ENCODE measurements at places on chromosomes 11 and 22.

DNA sequence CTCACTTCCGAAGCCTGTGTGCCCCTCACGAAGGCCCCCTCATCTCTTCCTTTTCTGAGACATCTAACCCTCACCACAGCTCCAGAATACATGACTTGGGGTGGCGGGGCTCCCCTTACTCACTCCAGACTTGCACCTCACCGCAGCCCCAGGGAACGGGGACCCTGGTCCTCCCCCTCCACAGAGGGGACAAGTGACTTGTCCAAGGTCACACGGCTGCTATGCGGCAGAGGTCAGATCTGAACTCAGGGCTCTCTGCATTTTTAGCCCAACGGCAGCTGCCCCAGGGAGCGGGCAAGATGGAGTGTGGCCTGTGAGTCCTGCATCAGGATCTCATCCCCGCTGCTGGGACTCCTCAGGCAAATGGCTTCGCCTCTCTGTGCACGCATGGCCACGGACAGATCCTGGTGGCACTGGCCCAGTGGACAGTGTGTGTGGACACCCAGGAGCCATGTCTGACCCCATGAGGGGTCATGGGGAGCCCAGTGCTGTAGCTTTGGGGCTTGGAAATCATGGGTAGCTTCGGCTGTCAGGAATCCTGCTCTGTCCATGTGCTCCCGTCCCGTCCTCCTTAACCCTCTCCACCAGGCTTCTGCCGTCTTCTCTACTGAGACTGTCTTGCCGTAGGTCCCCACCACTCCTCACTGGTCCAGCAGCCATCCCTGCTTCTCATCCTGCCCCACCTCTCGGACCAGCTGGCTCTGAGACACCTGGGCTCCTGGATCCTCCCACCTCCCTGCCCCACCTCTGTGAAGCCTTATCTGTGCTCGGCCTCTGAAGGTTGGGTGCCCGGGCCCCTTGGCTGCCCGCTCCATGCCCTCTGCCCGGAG is 48.0 kb upstream of the CARS1 start:
- DNase-seq: no peak

GRCh38 chr22:46830841-46831240 is 68.4 kb downstream of the TBC1D22A start:
- DNase-seq: no peak

DNA sequence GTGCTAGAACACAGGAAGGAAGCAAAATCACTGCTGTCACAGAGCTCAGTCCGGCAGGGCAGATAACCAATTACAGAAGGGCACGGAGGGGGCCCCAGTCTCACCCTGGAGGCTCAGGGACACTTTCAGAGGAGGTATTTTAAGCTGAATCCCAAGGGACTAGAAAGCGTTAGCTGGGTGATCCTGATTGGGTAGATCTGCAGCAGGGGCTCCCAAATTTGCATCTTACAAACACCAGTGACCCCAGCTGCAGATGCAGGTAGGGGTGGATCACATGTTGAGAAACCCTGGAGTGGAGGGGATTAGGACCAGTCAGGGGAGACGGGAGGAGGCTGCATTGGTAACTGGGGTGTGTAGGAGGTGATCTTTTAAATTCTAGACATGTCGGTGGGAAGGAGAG is 91.4 kb downstream of the CSNK2A3 start:
- DNase-seq: no peak

- DNase-seq: no peak
Observed at GRCh38 chr11:8213376-8213775, 44.6 kb upstream of the RIC3 start.

- no peak for DNase-seq
Observed at GRCh38 chr11:1501421-1502167, 15.0 kb upstream of the MOB2 start.

- DNase-seq: no peak
Observed at GRCh38 chr11:78651923-78652842, 77.5 kb upstream of the NARS2 start.

DNA sequence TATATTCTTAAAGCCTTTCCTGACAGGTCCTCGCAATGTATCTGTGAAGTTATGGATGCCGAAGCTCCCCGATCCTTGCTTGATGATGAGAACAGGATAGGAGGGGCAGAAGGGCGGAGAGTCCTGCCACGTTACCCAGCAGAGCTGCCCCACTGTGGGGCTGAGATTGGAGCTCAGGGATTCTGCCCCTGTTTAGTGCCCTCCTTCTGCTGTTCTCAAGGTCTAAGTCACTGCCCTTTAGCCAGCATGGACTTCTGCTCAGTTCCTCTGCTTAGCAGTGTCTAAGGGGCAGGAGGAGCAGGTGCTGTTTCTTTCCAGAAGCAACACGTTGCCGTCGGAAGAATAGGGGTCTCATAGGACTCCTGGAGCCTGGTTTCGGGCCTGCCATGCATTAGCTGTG is 164.2 kb upstream of the B3GAT1 start:
- no peak for DNase-seq

DNA sequence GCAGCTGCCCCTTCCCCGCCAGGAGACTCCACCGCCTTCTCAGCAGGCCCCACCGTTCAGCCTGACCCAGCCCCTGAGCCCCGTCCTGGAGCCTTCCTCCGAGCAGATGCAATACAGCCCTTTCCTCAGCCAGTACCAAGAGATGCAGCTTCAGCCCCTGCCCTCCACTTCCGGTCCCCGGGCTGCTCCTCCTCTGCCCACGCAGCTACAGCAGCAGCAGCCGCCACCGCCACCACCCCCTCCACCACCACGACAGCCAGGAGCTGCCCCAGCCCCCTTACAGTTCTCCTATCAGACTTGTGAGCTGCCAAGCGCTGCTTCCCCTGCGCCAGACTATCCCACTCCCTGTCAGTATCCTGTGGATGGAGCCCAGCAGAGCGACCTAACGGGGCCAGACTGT is 42.6 kb downstream of the PPP2R1B start:
- DNase-seq: no peak

DNA sequence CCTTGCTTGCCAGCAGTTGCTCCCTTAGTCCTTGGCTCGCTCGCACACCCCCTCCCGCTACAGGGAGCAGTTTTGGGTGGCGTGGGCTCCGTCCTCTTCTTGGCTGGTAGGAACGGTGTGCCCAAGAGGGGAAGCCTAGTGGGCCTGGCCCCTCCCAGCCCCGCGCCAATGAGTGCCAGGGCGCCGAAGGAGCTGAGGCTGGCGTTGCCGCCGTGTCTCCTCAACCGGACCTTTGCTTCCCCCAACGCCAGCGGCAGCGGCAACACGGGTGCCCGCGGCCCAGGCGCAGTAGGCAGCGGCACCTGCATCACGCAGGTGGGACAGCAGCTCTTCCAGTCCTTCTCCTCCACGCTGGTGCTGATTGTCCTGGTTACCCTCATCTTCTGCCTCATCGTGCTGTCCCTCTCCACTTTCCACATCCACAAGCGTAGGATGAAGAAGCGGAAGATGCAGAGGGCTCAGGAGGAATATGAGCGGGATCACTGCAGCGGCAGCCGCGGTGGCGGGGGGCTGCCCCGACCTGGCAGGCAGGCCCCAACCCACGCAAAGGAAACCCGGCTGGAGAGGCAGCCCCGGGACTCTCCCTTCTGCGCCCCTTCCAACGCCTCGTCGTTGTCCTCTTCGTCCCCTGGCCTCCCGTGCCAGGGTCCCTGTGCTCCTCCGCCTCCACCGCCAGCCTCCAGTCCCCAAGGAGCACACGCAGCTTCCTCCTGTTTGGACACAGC is 1.6 kb downstream of the C11orf87 start:
- DNase-seq: no peak

GRCh38 chr11:60924906-60925853 is 920 bp downstream of the TMEM132A start:
- no peak for DNase-seq

DNA sequence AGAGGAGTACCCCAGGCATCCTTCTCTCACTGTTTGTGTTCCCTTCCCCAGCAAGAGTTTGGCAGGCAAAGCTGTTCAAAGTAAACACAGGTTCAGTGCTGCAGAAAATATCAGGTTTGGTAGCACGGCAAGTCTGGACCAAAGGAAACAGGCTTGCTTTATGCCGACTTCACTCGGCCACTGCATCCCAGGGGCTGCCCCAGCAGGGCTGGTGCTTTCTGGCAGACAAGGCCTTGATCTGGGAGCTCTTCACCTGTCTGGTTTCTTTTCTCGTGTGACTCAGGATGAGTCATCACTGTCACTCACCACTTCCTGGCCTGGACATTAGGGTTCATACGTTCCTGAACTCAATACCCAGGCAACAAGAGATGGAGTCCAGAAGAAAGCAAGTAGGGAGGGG is 52.6 kb upstream of the NAV2 start:
- DNase-seq: no peak

- DNase-seq: no peak
Observed at GRCh38 chr11:84642500-84642899, 984.6 kb downstream of the DLG2 start.

- no peak for DNase-seq
Observed at GRCh38 chr22:27382947-27383346, 418.6 kb downstream of the MN1 start.

DNA sequence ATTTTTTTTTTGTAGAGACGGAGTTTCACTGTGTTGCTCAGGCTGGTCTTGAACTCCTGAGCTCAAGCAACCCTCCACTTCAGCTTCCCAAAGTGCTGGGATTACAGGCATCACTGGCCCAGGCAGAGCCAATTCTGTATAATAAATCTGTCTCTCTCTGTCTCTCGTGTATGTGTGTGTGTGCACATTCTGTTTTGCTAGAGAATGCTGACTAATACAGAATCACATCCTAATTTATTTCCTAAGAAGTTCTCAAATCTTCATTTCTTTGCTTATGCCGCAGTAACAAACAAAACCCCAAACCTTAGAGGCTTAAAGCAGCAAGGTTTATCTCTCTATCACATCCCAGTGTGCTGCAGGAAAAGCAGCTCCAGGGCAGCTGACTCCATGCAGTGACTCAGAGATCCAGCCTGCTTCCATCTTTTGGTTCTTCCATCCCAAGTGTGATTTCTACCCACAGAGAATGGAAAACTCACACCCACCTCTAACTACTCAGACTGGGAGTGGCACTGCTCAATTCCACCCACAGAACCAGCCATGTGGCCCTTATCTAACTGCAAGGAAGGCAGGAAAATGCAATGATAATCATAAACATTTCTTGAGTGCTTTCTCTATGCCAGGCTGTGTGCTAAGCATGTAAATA is 35.1 kb upstream of the LRRC10B start:
- DNase-seq: no peak

GRCh38 chr22:42301742-42302102 is 31.3 kb upstream of the TCF20 start:
- no peak for DNase-seq

DNA sequence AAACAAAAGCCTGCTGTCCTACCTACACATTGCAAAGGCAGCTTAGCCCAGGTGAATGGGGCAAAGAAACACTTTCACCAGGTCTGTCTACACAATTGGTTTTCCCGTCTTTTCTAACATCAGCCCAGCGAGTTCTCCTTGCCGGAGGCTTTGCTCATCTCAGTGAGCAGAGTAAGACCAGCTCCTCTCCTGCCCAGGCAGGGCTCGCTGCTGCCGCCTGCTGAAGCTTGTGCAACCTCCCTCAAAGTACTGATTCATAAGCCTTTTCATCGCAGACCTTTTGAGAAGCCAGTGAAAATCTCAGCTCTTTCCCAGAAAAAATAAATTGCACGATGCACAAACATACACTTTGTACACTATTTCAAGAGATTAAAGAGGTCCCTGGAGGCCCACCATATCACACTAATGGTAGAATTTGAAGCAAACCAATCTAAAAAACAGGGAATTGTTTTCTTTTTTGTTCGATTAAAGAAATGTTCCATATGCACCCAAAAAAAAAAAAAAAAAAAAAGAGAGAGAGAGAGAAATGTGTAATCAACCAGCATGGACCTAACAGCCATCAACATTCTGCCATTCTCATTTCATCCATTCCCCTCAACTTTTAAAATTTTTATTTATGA is 328.1 kb upstream of the MPPED2 start:
- DNase-seq: no peak

- DNase-seq: no peak
Observed at GRCh38 chr11:63536669-63537292, at the start of gene PLAAT4. TSS of gene PLAAT4 (plus strand) at chr11:63536808. CDS start at chr11:63536869, 61 bp downstream.

DNA sequence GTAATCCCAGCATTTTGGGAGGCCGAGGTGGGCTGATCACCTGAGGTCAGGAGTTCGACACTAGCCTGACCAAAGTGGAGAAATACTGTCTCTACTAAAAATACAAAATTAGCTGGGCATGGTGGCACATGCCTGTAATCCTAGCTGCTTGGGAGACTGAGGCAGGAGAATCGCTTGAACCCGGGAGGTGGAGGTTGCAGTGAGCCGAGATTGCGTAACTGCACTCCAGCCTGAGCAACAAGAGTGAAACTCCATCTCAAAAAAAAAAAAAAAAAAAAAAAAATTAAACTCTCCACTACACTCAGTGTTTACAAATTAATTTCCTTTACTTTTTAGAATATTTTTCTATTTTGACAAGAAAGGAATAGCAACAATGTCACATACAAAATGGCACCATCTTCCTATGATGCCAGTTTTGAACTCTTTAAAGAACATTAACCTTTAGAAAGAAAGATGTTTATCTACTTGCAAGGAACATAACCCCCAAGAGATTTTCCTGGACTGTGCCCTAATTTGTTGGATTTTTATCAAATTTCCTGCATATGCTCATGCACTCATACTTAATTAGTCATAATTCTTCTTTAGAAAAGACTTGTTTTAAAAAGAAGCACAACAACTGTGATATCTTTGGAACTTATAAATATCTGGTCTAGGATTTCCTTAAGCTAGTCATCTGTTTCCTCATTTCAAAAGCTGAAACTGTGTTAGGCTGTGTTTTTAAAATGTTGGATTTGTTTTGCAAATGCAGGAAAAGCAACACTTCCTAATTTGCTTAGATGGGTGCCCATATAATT is 22.6 kb upstream of the HIPK3 start:
- DNase-seq: no peak

DNA sequence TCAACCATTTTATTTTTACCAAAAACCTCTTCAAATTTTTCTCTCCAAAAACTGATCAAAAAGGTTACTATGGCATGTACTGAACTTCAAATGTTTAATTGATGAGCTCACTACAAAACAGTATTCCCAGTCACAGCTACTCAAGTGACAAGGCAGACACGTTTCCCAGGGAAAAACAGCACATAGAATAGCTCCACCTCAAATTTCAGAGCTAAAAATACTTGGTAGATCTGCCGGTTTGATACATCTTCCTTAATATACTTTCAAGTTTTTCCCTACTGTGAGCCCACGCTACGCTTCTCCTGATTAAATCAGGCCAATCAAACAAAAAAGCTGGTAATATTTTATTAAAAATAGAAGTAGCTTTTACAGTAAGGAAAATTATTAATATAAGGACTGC is 100.4 kb downstream of the EFCAB6 start:
- no peak for DNase-seq

DNA sequence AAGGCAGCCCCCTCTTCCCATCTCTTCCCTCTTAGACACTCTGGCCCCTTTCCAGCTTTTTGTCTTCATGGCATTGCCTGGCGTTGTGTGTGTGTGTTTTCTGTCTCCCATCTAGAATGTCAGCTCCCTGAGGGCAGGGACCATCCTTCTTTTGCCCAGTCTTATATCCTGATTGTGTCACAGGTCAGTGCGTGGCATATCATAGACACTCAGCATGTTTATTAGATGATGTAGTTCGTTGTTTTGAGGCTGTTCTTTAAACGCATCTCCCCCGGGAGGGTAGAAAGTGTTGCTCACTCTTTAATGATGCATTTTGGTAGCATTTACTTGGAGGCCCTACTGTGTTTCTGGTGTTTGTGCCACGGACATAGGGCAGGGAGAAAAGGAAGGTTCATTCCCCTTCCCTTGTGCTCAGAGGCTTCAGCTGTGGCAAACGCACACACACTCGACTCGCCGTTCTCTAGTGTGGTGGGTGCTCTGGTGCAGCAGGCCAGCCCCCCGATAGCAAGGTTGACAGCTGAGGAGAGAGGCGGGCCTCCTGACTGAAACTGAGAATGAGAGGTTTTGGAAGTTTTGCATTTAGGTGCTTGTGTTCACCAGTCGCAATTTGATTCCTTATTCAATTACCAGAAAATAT is 60.2 kb downstream of the TNRC6B start:
- no peak for DNase-seq

GRCh38 chr11:64288353-64288750 is 2.7 kb downstream of the GPR137 start:
- no peak for DNase-seq
